Cardiac fibroblast (primary cell): ENCODE measurements at places on chromosomes 16 and 17.

GRCh38 chr17:36592716-36593321 is 1.1 kb downstream of the DHRS11 start:
- no peak for DNase-seq

DNA sequence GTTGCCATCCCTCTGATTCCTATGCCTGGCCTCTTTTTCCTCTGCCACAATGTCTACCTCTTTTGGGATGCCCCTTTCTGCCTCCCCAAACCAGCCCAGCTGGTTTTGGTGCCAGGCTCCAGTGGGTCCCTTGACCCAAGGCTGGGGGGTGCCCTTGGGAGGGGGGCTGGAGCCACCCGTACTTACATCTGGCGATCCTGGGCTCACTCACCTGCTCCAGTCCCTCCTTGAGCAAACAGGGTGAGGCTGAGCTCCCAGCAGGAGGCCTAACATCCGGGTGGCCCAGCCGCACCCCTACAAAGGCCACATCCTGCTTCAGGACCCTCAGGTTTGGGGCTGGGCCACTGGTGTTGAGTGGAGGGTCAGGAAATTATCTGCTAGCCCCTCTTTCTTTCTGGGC is 1.2 kb downstream of the ERN2 start:
- DNase-seq: no peak

GRCh38 chr17:73585583-73585982 is 58.7 kb downstream of the SDK2 start:
- DNase-seq: no peak

- no peak for DNase-seq
These were observed 2.9 kb upstream of the MAFG start for GRCh38 chr17:81930142-81931125.

GRCh38 chr16:83004868-83005652 is 378.3 kb downstream of the CDH13 start:
- no peak for DNase-seq

DNA sequence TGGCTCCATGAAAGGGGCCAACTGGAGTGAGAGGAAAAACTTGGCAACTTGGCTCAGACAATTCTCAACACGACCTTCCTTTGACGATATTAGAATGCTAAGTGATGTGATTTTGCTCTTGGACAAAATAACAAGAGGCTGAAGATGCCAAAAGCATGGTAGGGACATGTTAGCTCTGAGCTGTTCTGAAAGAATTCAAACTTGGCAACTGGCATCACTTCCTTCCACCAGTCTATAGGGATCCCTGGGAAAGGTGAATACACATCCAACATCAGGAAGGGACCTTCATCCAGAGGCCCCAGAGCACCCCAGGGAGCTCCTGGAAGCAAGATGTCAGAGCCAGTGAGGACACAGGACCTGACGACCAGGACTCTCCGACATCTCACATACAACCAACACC is 4.3 kb downstream of the KRT37 start:
- no peak for DNase-seq

DNA sequence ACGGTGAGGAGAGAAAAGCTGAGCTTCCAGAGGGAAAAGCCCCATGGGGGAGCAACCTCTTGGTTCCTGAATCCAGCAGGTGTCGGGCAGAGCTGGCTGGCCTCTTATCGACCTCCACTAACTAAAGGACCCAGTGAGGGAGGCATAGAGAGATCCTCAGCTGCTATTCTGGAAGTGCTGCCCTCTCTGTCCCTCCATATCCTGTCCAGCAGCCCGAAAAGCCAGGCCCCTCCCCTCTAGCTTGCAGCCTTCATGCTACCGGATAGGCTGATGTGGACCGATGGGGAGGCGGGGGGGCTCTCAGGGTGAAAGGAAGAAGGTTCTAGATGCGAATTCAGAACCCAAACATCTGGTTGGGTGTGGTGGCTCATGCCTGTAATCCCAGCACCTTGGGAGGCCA is 24.9 kb downstream of the MXRA7 start:
- DNase-seq: no peak

GRCh38 chr17:73281928-73282327 is 20.2 kb upstream of the CPSF4L start:
- DNase-seq: no peak

DNA sequence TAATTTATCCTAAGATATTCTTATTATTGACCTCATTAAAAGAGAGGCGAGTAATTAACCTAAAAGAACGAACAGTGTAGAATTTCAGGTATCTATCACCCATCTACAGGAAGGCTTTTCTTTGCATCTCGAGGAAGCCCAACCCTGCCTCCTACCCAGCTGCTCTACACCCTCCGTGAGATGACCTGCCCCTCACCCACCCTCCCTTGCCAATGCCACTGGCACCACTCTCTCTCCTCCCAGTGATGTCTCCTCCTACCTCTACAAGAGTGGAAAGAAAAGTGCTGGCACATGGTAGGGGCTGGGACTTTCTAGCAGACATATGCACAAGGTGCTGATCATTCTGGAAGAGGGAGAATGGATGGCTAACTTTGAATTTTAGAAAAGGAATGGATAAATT is 22.9 kb upstream of the FOXJ1 start:
- no peak for DNase-seq

- no peak for DNase-seq
These were observed 145.9 kb upstream of the PLCG2 start for GRCh38 chr16:81633147-81633619.

GRCh38 chr17:45640141-45640850 is 143.8 kb upstream of the CRHR1 start:
- peak; percentile 84 for DNase-seq

- no peak for DNase-seq
These were observed 6.7 kb downstream of the RPRML start for GRCh38 chr17:46972346-46972745.

GRCh38 chr16:67731753-67732095 is 12.6 kb upstream of the GFOD2 start:
- DNase-seq: no peak

GRCh38 chr16:14528306-14528705 is 101.8 kb downstream of the PARN start:
- DNase-seq: peak; percentile 7

DNA sequence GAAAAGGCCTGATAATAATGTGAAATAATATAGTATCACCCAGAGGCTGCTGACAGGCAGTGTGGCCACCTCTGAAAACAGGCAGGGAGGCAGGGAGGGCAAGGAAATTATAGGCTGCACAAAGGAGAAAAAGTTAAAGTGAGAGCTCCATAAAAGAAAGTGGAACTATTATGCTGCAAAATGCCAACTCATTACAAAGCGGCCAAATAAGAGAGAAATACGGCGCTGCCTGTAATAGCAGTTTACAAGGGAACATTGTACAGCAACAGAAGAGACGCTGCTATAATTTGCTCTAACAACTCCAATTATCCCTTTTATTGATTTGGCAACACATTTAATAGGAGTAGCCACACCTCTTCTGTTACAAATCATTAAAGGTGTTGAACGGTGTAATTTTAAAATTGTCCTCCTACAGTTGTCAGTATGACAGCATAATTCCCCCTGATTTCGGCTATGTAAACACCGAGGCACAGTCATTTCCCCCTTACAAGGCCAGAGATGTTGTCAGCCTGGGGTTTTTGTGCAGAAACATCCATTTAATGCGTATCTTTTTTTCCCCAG is 120.3 kb downstream of the MRM1 start:
- DNase-seq: peak; percentile 5

DNA sequence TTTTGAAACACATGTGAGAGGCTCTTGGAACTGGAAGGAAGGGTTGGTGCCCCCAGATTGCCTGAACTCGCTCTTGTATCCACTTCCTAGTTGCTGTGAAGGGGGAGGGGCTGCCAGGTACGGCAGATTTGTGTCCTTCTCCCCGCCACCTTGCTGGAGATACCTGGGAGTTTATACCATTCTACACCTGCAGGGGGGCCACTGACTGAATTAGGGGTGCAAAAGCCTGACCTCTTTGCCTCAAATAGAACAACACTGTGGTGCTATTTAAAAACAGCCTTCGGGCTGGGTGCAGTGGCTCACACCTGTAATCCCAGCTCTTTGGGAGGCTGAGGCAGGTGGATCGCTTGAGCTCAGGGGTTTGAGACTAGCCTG is 35.1 kb upstream of the IL34 start:
- DNase-seq: no peak

GRCh38 chr16:23941963-23942564 is 106.3 kb downstream of the PRKCB start:
- DNase-seq: no peak

GRCh38 chr17:63476854-63477479 is at the start of gene ACE:
ACE (plus strand) TSS chr17:63477061; CDS start chr17:63477095, 34 bp downstream.
- DNase-seq: no peak

DNA sequence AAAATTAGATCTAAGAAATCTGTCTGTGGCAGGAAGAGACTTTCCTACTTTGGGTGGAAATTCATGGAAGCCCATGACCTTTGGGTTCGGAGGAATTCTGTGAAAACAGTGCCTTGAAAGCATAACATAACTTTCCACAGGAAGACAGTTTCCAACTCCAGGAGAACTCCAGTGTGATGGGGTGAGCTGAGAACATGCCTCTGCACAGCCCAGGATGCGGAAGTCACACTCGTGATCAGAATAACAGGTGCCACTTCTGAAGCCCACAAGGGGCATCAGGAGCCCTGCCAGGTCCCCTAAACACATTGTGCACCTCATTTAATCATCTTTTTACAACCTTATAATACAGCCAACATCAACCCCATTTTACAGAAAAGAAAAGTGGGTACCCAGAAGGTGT is 9.7 kb downstream of the TVP23A start:
- DNase-seq: no peak

DNA sequence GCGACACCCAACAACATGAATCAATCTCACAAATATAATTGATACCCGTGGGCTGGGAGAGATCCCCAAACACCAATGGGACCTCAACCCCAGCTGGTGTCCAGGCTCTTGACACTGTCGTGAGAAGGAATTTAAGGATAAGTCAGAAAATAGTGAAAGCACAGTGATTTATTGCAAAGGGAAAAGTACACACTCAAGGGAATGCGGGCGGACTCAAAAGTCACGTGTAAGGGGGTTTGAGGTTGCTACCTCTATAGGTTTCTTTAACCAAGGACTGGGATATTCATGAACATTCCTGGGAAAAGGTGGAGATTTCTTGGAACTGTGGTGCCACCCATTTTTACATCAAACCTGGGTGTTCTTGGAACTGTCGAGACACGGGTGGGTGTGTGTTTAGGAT is 6.3 kb upstream of the ZDHHC7 start:
- no peak for DNase-seq

DNA sequence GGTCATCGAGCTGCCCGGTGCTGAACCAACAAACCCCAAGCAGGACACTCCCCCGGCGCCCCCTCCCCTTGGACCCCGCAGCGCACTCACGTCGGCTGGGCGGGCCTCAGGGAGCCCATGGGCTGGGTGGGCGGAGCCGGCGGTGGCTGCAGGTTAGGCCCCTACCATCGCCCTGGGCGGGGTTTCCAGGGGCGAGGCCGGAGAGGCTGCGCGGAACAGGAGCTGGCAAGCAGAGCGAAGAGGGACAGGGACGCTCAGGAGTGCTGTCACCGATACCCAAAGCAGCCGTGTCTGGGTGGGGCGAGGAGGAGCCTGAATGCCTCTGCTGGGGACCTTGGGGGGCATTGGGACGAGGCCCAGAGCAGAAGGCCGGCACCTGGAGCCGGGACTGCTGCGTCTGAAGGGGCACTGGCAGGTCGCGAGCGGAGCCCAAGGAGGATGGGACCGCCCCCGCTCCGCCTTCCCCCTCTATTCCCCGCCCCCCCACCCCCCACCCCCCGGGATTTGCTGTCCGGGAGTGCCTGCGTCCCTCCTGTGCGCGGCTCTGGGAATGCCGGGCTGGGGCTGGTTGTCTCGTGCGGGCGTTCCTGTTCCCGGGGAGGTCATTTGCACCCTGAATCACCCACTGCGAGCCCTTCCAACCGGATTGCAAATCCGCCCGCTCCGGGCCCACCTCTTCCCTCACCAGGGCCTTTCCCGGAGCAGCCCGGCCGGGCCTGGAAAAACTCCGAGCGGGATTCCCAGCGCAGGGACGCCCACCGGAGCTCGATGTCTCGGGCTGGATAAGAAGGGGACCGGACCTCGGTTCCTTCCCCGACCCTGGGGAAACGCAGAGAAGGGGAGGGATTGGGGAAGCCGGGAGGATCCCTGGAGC is 902 bp downstream of the ARHGAP27 start:
- peak; percentile 40 for DNase-seq

- DNase-seq: no peak
These were observed 17.4 kb downstream of the CA4 start for GRCh38 chr17:60167065-60167741.

GRCh38 chr16:426115-426905 is 861 bp downstream of the RAB11FIP3 start:
- peak; percentile 14 for DNase-seq

DNA sequence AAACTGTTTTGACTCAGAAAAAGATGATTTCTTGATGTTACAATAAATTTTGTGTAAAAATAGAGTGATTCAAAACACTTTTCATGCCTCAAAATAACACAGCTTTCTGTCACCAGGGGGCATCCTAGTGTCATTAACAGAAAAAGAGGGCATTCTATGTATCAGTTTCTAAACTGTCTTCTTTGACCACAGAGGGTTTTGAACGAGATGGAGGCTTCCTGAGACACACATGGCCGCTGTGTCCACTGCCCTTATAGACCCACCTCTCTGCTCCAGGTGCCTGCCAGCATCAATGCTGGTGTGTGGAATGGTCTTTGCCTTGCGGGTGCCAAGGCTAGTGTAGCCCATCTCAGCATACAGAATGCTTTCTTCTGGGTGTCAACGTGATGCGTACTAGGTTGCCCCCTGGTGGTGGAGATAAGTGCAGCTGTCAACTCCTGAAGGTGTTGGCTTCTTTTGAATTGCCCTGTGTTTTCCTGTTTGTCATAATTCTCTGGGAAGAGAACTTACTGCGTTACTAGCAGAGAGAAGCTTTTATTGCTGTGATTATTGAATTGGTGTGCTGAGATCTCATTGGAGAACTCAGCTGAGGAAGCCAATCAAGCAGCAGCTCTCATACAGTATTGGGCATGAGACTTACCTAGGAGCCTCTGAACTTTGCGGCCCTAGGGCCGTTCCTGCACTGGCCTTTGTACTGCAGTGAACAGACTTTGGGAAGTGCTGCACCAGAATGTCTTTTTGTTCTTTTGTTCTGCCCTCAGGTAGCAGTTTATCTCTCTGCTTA is 38.6 kb downstream of the USP10 start:
- peak; percentile 86 for DNase-seq

DNA sequence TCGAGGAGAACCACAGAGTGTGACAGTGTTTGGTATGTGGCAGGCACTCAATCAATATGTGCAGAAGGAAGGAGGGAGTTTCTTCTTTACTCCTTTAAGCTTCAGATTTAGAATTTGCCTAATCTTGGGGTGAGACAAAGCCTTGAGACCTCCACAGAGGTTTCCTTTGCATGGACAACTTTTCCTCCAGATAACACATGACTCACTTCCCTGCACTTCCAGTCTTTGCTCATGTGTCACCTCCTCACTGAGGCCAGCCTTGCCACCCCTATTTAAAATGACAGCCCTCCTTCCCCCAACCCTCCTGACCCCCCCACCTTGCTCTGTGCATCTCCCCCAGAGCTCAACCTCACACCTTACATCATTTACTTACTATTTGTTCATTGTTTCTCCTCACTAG is 17.4 kb upstream of the NOS2 start:
- DNase-seq: peak; percentile 32

GRCh38 chr17:44901411-44901921 is 2.2 kb upstream of the EFTUD2 start:
- peak; percentile 63 for DNase-seq
